Fibroblast of skin of abdomen (primary cell): ENCODE measurements at places on chromosomes 5 and 9.

- DNase-seq: no peak
Measured at GRCh38 chr5:119332208-119332607, 23.6 kb upstream of the TNFAIP8 start.

- no peak for DNase-seq
Measured at GRCh38 chr9:95000821-95001220, 274.3 kb downstream of the AOPEP start.

DNA sequence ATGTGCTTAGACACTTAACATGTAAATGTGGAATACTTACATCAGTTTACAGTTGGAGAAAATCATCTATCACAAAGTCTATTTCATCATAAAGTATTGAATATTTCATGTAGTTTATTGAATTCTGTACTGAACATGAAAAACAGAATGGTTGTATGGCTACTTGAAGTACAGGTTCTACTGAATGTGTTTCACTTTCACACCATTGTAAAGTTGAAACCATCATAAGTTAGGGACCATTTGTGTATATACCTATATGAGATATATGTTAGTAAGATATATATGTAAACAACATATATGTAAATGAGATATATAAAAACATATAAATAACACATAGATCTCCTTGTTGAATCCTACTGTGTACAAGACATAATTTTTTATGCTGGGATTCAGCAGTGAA, 63.0 kb upstream of the TAF11L2 start:
- no peak for DNase-seq

GRCh38 chr5:127517110-127517479, 345 bp upstream of the PRRC1 start:
- DNase-seq: no peak

DNA sequence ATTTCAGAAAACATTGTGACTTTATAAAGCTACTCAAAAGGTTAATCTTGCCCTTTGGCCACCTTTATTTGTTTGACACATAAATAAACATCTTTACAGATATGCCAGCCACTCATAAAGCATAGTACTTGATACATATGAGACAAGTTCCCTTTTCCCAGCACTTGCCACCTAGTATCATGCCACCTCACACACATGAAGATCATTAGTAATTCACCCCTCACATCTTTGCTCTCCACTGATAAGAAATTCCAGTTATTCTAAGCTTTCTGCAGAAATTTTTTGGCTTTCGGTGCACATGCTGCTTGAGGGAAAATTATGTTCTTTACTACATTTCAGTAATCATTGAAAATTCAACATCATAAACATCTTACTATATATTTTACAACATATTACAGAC, 59.1 kb downstream of the DEPDC1B start:
- no peak for DNase-seq

GRCh38 chr9:14004110-14004509, 309.8 kb downstream of the NFIB start:
- DNase-seq: no peak
